ENCODE measurements at places on chromosomes 11 and 22.

DNA sequence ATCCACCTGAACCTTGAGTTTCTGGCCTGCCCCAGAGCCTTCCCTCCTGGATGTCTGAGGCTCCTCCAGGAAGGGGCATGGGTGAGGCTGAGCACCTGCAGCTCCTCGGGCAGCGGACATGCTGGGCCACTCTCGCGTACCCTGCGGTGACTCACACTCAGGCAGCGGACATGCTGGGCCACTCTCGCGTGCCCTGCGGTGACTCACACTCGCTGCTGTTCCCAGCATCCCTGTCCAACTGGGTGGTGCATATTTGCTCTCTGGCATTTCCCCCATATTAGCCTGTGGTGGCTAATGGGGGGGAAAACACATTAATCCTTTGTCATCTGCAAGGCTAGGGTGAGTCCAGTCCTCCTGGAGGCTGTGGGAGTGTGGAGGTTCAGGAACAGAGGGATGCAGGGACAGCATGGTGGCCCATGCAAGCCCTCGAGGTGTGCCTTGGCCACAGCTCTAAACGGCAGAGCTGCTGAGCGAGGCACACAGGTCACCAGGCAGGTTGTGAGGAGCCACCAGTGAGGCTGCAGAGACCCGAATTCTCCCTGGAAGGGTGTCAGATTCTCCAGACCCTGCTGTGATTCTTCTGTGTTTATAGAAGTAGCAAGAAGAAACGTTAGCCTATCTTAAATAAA is 728.1 kb downstream of the BRD1 start:
- H3K27ac ChIP-seq, result no peak overlapping the region
- DNase-seq, result no peak
- no peaks in the 10 kb centered on the region for H3K36me3 ChIP-seq
- H3K27me3 ChIP-seq, result peaks cover 29% of the 10 kb centered on the region
- H3K4me1 ChIP-seq, result no peaks in the 10 kb centered on the region

- no peak overlapping the region for H3K27ac ChIP-seq
- H3K4me1 ChIP-seq, result no peaks in the 10 kb centered on the region
- H3K4me3 ChIP-seq, result no peak overlapping the region
- no peaks in the 10 kb centered on the region for H3K36me3 ChIP-seq
These were observed 125.7 kb downstream of the PARVA start for GRCh38 chr11:12503039-12503484.

- no peaks in the 10 kb centered on the region for H3K27me3 ChIP-seq
- DNase-seq, result peak; percentile 58
- peaks cover 50% of the 10 kb centered on the region for H3K4me1 ChIP-seq
- H3K4me3 ChIP-seq, result peak overlapping the region; percentile 97
- peaks cover 62% of the 10 kb centered on the region for H3K36me3 ChIP-seq
These were observed 457 bp downstream of the CPSF7 start for GRCh38 chr11:61429346-61429690.

DNA sequence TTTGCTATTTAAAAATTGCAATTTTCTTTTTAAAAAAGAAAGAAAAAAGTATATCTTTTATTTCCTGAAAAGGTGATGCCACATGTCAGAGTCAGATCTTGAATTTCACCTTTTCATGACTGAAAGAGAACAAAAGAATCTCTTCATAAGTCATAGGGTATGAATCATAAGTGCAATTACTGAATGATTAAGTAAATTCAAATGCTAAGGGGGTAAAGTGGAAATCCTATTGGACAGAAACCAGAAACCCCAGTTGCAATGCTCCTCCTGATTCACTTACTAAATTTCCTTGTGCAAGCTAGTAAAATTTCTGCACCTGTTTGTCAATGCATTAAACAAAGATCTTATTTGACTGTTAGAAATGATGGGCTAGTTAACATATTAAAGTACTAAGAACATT is 8.2 kb upstream of the PRRG4 start:
- no peaks in the 10 kb centered on the region for H3K36me3 ChIP-seq
- DNase-seq, result no peak
- no peak overlapping the region for H3K27ac ChIP-seq
- no peak overlapping the region for H3K4me3 ChIP-seq
- peaks cover 7% of the 10 kb centered on the region for H3K4me1 ChIP-seq

DNA sequence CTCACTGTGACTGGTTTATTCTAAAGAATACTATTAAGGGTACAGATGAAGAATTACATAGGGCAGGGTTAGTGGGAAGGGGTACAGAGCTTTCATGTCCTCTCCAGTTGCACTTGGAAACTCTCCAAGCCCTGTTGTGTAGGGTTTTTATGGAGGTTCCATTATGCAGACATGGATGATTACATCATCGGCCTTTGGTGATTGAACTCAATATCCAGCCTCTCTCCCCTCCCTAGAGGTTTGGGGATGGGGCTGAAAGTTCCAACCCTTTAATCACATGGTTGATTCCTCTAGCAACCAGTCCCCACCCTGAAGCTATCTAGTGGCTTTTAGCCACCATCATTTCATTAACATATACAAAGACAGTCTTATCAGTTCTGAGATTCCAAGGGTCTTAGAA is 472.6 kb downstream of the BUD13 start:
- no peaks in the 10 kb centered on the region for H3K36me3 ChIP-seq
- DNase-seq, result no peak
- H3K4me3 ChIP-seq, result no peak overlapping the region
- peaks cover 20% of the 10 kb centered on the region for H3K27me3 ChIP-seq
- H3K4me1 ChIP-seq, result no peaks in the 10 kb centered on the region
- H3K27ac ChIP-seq, result no peak overlapping the region

- H3K27me3 ChIP-seq, result peaks cover 25% of the 10 kb centered on the region
- no peaks in the 10 kb centered on the region for H3K36me3 ChIP-seq
- DNase-seq, result no peak
- no peak overlapping the region for H3K27ac ChIP-seq
These were observed 148.8 kb downstream of the BLID start for GRCh38 chr11:121967131-121967704.

DNA sequence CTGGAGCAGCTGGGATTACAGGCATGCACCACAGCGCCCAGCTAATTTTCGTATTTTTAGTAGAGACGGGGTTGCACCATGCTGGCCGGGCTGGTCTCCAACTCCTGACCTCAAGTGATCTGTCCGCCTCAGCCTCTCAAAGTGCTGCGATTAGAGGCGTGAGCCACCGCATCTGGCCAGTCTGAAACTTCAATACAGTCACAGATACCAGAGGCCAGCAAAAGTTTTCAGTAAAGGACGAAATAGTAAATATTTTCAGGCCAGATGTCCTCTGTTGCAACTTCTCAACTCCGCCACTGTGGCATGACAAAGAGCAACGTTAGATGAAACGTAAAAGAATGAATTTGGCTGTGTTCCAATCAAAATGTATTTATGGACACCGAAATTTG is 403.6 kb downstream of the MN1 start:
- no peaks in the 10 kb centered on the region for H3K4me1 ChIP-seq
- H3K27ac ChIP-seq, result no peak overlapping the region
- H3K27me3 ChIP-seq, result peaks cover 11% of the 10 kb centered on the region
- no peak for DNase-seq

GRCh38 chr11:64121663-64122410 is 44.1 kb downstream of the MACROD1 start:
- no peaks in the 10 kb centered on the region for H3K36me3 ChIP-seq
- no peaks in the 10 kb centered on the region for H3K27me3 ChIP-seq
- no peaks in the 10 kb centered on the region for H3K4me1 ChIP-seq
- no peak overlapping the region for H3K4me3 ChIP-seq
- DNase-seq, result no peak

DNA sequence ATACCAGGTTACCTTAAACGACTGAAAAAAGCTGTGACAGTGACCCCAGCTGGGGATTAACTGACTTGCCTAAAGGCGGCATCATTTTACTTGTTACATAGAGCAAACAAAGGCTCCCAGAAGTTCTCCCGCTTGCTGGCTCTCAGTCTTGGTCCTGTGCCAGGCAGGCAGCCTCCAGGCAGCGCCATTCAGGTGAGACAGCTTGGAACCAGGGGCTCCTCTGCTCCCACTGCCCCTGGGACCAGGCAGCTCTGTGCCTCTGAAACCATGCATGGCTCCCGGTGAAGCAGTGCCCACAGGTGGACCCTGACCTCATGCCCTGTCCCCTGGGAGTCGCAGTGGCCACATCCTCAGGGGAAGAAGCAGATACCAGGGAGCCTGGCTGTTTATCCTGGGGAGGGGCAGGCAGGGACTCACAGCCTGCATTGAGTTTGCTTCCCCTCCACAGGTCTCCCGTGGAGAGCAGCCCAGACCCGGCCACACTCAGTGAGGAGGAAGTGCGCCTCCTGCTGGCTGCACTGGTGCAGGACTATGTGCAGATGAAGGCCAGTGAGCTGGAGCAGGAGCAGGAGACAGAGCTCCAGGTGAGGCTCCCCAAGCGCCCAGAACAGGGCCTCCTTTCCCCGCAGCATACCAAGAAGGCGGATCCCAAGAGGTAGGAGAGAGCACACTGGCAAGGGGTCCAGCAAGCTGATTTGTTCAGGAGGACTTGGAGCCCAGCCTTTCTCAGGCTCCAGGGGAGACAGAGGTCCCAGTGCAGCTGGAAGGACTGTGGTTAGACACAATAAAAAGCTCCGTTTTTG is 15.6 kb upstream of the CYP2R1 start:
- H3K36me3 ChIP-seq, result peaks cover 9% of the 10 kb centered on the region
- H3K27ac ChIP-seq, result peak overlapping the region; percentile 32
- H3K4me1 ChIP-seq, result peaks cover 41% of the 10 kb centered on the region
- peak overlapping the region; percentile 93 for H3K4me3 ChIP-seq

DNA sequence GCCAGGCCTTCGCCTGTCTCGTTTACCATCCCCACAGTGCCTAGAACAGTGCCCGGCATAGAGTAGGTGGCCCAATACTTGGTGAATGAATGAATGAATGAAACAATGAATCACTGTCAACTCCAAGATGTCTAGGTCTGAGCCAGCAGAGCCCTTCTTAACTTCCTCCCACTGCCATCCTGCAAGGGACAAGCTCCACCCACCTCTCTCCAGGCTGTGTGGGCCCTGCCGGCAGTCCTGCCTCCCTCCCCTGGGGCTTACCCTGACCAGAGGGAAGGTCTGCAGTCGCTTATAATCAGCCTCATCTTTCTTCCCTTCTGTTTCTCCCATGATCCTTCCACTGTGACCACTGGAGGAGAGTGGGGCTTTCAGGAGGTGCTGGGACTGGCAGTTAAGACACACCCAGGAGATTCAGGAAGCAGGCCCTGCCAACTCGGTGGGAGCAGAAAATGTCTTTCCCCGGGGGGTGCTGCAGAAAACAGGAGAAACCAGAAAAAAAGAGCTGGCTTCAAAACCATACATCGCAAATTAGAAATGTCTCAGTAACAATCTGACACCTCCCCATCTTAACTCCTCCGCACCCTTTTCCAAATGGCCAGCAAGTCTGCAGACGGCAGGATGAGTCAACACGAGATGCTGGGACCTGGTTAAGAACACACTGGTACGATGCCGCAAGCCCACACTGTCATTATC is 11.4 kb downstream of the DNAL4 start:
- no peak for DNase-seq
- H3K27ac ChIP-seq, result no peak overlapping the region
- H3K36me3 ChIP-seq, result peaks cover 1% of the 10 kb centered on the region
- no peak overlapping the region for H3K4me3 ChIP-seq
- H3K27me3 ChIP-seq, result no peaks in the 10 kb centered on the region
- peaks cover 7% of the 10 kb centered on the region for H3K4me1 ChIP-seq

- H3K27me3 ChIP-seq, result no peaks in the 10 kb centered on the region
- H3K27ac ChIP-seq, result no peak overlapping the region
- DNase-seq, result no peak
- H3K4me3 ChIP-seq, result no peak overlapping the region
These were observed 1188.6 kb upstream of the TENM4 start for GRCh38 chr11:80629466-80629865.

DNA sequence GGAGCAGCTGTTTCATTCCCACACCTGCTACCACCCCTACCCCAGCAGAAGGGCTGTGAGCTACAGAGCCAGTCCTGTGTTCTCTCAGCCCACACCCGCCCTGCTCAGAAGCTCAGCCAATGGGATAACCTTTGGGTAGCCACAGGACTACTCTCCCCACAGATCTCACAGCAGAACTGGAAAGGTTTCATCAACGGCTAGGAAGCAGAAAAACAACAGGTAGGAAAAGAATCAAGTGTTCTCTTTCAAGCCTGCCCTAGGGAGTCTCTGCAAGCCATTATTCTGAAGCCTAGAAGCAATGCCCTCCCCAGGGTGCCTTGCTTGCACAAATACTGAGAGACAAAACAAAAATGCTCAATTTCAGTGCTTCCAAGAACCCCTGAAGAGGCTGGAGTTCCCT is 77.2 kb downstream of the TMPRSS5 start:
- H3K36me3 ChIP-seq, result peaks cover under 1% of the 10 kb centered on the region
- no peak for DNase-seq
- H3K27ac ChIP-seq, result no peak overlapping the region
- peaks cover 61% of the 10 kb centered on the region for H3K27me3 ChIP-seq

DNA sequence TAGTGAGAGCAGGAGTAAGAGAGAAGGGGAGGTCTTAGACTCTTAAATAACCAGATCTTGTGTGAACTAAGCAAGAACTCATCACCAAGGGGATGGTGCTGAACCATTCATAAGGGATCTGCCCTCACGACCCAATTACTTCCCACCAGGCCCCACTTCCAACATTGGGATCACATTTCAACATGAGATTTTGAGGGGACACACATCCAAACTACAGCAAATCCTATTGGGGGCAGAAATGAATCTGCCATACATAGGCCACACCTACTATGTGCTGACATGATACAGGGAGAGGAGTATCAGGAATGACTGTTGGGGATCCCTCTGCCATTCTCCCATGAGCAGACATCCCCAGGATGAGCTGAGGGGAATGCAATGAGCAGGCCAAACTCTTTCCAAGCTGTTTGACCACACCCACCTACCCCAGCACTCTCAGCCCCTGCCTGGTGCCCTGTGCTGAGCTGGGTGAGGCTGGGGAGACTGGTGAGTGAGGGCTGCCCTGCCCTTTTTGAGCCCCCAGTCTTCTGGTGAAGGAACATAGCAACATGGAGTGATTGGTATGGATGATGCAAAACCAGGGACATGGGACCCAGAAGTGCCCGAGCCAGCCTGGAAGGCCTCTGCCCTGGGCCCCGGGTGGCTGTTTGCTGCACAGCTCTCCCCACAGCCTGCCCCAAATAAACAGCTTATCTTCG is 1.2 kb upstream of the GTSE1 start:
- H3K27me3 ChIP-seq, result no peaks in the 10 kb centered on the region
- H3K27ac ChIP-seq, result peak overlapping the region; percentile 99
- no peak for DNase-seq

DNA sequence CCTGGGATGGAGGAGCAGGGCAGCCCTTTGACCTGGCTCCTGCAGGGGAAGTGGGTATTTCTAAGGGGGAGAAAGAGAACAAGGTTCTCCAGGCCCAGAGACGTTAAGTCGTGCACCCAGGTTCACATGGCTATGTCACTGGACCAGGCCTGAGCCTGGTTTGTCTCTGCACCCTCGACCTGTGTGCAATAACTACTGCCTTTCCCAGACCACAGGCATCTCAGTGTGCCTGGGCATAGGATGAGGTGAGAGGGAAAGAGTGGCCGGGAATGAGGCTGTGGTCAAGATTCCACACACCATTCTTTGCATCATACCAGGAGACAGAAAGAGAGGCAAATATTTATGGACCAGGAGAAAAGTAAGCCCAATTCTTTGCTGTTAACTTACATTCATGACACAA is 66.8 kb downstream of the PRR5L start:
- H3K4me3 ChIP-seq, result peak overlapping the region; percentile 72
- H3K27ac ChIP-seq, result peak overlapping the region; percentile 81
- no peaks in the 10 kb centered on the region for H3K36me3 ChIP-seq
- no peaks in the 10 kb centered on the region for H3K27me3 ChIP-seq
- H3K4me1 ChIP-seq, result peaks cover 66% of the 10 kb centered on the region

- no peaks in the 10 kb centered on the region for H3K36me3 ChIP-seq
- H3K27me3 ChIP-seq, result peaks cover 14% of the 10 kb centered on the region
- no peak for DNase-seq
- H3K27ac ChIP-seq, result no peak overlapping the region
These were observed 6.9 kb upstream of the ACR start for GRCh38 chr22:50730941-50731661.

Measured in central memory CD8-positive, alpha-beta T cell (primary cell).